ENCODE measurements at places on chromosomes 13 and 19.

GRCh38 chr19:56829596-56829995 is 10.9 kb downstream of the PEG3 start:
- DNase-seq: no peak

- no peak for DNase-seq
Observed at GRCh38 chr13:42633495-42633894, 59.5 kb downstream of the TNFSF11 start.

- DNase-seq: peak; percentile 44
Observed at GRCh38 chr19:48674921-48675824, 2.4 kb upstream of the NTN5 start.

DNA sequence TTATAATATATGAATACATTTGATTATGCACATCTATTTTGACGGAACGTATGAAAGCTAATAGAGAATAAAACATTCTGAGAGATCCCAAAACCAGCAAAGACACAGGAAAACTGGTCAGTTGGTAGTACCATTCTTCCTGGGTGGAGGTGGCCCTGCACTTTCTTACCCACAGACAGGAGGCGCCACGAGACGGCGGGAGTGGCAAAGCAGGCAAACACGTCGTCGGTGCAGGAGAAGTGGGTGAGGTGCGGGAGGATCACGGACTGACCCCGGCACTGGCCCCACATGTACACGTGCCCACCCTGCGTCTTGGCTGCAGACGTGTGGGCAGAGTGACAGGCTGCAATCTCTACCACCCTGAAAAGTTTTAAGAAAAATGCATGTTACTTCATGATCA is 36.1 kb downstream of the RCBTB1 start:
- DNase-seq: no peak

DNA sequence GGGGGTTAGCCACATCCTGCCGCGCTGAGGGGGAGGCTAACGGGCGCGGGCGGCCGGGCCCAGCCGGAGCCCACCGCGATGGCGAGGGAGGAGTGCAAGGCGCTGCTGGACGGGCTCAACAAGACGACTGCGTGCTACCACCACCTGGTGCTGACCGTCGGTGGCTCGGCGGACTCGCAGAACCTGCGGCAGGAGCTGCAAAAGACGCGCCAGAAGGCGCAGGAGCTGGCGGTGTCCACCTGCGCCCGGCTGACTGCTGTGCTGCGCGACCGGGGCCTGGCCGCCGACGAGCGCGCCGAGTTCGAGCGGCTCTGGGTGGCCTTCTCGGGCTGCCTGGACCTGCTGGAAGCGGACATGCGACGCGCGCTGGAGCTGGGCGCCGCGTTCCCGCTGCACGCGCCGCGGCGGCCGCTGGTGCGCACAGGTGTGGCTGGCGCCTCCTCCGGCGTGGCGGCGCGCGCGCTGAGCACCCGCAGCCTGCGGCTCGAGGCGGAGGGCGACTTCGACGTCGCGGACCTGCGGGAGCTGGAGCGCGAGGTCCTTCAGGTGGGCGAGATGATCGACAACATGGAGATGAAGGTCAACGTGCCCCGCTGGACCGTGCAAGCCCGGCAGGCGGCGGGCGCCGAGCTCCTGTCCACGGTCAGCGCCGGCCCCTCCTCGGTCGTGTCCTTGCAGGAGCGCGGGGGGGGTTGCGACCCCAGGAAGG is 692 bp downstream of the RGS9BP start:
- no peak for DNase-seq

DNA sequence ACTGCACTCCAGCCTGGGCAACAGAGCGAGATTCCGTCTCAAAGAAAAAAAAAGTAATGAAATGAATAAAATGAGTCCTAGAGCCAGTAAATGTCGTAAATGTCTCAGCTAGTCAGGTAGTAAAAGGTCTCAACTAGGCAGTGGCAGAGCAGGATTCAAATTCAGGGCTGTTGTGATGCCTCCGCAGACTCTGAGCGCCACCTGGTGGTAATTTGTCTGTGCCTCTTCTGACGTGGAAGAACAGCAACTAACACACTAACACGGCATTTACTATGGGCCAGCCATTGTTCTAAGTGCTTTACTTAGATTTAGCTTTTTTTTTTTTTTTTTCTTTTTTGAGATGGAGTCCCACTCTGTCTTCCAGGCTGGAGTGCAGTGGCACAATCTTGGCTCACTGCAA is 30.2 kb downstream of the CYP2F1 start:
- peak; percentile 32 for DNase-seq

GRCh38 chr19:48451624-48452023 is 3.8 kb upstream of the KCNJ14 start:
- no peak for DNase-seq

DNA sequence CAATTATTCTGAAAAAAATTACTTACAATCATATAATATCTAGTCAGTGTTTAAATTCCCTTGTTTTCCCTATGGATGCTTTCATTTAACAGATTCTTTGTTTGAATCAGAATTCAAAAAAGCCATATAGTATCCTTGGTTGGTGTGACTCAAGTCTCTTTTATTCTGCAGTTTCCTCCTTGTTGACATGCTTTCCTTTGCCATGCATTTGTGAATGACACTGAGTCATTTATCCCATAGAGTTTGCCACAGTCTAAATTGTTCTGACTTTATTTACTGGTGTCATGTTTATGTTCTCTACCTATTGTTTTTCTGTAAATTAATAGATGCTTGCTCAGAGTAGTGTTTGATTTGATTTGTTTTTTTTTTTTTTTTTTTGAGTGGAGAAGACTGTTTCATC is 893.8 kb upstream of the SLC10A2 start:
- DNase-seq: no peak

- DNase-seq: no peak
Observed at GRCh38 chr19:50601407-50602088, 33.3 kb upstream of the LRRC4B start.

- DNase-seq: no peak
Observed at GRCh38 chr13:38582133-38582532, 104.7 kb upstream of the FREM2 start.

DNA sequence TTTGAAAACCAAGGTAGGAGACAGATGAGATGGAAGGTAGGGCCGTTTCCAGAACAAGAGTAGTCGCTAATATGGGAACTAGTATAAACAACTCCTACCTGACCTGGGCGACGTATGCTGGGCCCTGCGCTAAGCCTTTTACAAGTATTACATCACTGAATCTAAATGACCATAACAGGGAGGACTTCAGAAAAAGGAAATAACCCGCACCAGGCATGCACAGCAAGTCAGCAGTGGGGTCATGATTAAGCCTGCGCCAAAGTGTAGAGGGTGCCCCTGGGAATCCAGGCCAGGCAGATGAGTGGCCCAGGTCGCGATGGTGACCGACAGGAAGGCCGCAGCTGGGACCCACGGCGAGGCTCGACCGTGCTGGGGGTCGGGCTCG is 613 bp downstream of the ATP13A1 start:
- DNase-seq: no peak

DNA sequence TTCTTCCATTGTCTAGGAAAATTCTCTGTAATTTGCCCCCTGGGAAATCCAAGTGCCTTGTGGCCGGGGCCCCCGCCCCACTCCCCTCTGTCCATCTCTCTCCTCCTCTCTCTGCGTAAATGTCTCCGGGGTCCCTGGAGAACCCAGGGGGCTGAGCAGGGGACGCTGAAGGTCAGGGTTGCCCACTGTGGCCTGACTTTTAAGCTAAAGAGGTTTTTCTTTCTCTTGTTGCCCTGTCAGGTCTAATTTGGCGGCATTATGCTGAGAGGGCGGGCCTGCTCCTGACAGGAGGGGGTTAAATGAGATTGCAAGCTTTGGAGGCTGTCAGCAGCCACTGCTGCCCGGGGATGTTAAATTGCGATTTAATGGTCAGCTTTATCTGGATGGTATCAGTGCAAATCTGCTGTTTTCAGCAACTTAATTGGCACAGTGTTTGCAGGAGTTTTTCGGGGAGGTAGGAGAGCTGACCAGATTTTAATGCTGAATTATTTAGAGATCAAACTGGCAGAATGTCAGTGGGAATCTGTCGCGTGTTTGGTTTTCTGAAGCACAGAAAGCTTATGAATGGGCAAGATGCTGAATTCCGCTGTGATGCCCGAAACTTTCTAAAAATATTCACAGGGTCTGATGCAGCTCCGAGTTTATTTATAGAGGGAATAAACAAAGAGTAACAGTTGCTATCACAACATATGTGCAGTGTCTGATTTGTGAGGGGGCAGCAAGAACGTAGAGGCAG is 93.2 kb upstream of the SOX1 start:
- DNase-seq: no peak

GRCh38 chr13:108943842-108944241 is 314.4 kb downstream of the MYO16 start:
- no peak for DNase-seq

GRCh38 chr19:53055117-53055516 is 10.6 kb downstream of the ERVV-2 start:
- no peak for DNase-seq

GRCh38 chr13:29131159-29131558 is 311.0 kb downstream of the MTUS2 start:
- no peak for DNase-seq

- no peak for DNase-seq
Observed at GRCh38 chr19:39335168-39335548, 685 bp downstream of the GMFG start.

DNA sequence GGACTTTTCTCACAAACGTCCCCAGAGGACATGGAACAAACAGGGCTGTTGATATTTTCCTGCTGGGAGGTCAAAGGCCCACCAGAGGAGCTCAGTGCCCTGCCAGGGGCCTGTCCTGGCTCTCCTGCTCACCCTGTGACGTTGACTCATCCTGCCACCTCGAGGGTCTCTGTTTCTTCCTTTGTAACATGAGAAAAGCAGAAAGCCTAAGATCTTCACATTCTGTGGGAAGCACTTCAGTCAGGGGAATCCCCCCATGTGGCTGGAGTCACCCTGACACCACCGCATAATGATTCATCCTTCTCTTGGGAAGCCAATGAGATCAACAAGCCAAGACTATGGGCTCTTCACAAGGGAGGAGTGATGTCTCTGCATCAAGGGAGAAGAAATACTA is 147.9 kb downstream of the KATNAL1 start:
- DNase-seq: peak; percentile 34

GRCh38 chr13:28031896-28032288 is 43.4 kb upstream of the URAD start:
- DNase-seq: no peak

GRCh38 chr19:12783291-12783848 is 7.9 kb upstream of the JUNB start:
- no peak for DNase-seq

GRCh38 chr19:30111021-30111855 is 169.2 kb downstream of the URI1 start:
- no peak for DNase-seq

DNA sequence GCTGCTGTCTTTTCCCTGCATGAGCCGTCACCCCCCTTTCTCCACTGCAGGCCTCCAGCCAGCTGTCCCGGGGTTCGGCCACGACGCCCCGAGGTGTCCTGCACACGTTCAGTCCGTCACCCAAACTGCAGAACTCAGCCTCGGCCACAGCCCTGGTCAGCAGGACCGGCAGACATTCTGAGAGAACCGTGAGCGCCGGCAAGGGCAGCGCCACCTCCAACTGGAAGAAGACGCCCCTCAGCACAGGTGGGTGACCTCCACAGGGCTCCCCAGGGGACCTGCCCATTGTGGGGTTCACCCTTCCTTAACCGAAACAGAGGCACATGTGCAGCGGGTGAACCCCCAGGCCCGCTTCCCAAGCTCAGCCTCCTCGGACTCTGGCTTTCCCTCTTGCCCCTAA is 13.1 kb downstream of the TSSK6 start:
- DNase-seq: no peak

DNA sequence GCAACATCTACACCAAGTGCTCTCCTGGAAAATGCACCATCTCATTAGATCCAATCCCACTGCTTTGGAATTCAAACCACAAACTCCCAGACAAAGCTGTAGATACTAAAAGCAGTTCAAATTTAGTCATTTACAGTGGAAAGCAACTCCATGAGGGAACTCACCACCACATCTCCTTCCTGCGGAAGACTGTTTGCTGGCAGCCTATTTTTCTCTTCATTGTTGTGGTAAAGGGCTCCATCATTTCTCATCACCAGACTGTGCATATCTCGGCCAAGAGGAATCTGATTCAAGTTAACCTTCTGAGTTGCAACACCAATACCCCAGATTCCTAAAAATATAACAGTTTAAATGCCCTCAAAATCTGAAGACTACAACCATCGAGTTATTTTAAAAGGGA is 8.4 kb downstream of the SPRYD7 start:
- DNase-seq: peak; percentile 57
